Stimulated activated CD4-positive, alpha-beta T cell treated with anti-CD3 and anti-CD28 coated beads, Interleukin-1b, Interleukin-23, amount 100 ng/mL, for 4 hours (primary cell): ENCODE measurements at places on chromosomes 5 and 9.

- DNase-seq, result no peak
Observed at GRCh38 chr5:57219386-57219785, 45.5 kb downstream of the GPBP1 start.

GRCh38 chr5:73318308-73318719, 130.3 kb downstream of the FOXD1 start:
- no peak for DNase-seq

DNA sequence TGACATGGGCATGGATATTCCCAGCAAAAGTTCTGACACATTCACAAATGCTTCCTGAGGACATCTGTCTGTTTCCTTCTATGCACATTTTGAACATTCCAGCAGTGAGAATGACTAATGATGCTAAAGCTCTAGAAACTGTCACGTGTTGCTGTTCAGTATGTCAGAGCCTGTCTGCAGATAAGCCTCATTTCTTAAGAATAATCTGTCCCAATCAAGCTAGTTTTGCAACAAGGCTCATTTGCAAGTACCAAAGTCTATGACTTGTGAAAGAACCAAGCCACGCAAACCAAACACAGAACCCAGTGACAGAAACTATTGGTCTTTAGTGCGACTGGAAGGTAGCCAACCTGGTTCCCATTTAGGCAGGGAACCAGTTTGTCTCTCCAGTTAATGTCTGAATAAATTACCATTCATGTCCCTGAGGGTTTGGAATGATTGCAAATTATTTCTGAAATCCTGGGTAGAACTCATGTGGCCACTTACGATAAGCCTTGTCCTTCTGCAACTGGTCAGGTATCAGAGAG, 178.5 kb downstream of the C9orf152 start:
- no peak for DNase-seq

DNA sequence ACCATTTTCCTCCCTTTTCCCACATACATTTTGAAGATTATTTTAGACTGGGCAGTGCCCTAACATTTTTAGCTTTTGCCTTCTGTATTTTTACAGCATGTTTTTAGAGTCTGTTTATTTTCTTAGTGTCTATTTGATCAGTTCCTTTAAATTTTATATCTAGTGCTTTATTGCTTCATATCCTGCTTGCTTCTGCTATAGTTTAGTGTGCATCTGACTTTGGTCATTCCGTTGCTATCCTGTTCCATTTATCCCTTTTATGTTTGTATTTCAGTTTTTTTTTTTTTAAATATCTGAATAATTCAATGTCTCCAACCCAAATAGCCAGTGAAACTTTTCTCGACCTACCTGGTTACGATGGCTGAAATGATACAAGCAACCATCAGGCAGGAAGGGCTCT, 203.8 kb downstream of the ARHGAP26 start:
- DNase-seq, result no peak

GRCh38 chr9:75101004-75101588, 12.8 kb downstream of the OSTF1 start:
- no peak for DNase-seq

DNA sequence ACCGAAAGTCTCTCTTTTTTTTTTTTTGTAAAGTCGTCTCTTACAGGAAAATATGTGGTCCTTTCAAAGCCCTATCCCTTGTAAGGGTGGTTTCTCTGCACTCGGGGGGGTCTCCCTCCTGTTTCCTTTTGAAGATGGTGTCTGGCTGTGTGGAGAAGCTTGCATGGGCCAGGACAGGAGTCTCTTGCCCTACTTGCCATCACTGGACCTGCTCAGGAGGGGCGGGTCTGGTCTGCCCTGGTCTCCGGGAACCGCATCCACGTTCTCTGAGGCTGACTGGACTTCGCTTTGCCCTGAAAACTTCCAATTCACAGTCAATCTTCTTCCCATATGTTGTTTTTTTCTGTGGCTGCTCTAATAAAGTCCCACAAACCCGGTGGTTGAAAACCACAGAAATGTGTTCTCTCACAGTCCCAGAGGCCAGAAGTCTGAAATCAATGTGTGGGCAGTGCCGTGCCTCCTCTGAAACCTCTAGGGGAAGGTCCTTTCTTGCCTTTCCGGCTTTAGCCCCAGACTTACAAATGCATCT, 92.9 kb upstream of the IER5L start:
- DNase-seq, result no peak

DNA sequence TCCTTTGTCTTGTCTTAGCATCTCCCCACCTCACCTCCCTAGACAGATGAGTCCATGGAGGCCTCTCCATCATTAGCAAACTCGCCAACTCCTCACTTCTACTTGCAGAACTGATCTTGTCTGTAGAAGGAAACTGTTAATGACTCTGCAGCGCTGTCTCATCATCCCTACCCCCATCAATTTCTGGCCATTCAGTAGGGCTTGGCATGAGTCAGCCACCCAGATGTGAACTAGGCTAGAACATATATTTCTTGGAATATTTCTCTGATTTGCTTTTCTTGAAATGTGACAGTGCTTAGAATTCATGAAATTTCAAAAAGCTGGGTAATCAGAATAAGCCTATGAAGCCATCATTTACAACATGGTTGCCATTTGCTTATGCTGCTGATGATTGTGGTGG, 1125.0 kb upstream of the DMAC1 start:
- no peak for DNase-seq

DNA sequence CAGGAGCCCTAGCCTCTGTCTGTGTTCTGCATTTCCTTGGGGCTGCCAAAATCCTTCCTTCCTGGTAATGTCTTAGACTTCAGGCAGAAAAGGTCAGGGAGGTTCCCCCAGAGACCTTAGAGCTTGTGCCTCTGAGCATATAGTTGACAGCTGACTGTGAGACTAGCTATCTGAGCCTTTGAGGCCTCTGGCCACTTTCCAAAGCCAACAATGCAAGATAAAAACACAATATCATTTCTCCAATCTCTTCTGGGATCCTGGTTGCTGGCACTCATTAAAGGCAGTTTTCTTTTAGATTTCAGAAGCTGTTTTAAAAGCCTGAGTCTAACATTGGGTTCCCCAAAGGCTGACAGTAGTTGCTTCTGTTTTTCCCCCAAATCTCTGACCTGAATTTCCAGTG, 13.2 kb upstream of the GLRA1 start:
- DNase-seq, result no peak

GRCh38 chr9:76620581-76620980, 143.7 kb upstream of the PCA3 start:
- no peak for DNase-seq

DNA sequence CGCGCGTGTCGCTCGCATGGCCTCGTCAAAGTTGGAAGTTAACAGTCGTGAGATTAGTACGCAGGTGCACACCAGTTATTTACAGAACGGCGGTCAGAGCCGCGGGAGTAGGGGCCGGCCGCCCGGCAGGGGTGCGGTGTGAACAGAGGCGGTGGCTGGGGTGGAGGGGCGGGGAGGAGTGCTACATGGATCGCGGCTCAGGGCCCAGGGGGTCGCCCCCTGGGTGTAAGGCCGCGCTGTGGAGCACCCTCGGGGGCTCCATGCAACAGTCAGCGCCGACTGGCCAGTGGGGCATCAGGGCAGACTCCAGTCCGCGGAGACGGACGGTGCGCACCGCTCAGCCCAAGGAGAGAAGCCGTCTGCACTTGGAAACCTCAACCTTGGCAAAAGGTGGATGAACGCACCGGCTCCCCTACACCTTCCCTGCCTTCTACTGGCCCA, 60.3 kb downstream of the ZNF354C start:
- no peak for DNase-seq

DNA sequence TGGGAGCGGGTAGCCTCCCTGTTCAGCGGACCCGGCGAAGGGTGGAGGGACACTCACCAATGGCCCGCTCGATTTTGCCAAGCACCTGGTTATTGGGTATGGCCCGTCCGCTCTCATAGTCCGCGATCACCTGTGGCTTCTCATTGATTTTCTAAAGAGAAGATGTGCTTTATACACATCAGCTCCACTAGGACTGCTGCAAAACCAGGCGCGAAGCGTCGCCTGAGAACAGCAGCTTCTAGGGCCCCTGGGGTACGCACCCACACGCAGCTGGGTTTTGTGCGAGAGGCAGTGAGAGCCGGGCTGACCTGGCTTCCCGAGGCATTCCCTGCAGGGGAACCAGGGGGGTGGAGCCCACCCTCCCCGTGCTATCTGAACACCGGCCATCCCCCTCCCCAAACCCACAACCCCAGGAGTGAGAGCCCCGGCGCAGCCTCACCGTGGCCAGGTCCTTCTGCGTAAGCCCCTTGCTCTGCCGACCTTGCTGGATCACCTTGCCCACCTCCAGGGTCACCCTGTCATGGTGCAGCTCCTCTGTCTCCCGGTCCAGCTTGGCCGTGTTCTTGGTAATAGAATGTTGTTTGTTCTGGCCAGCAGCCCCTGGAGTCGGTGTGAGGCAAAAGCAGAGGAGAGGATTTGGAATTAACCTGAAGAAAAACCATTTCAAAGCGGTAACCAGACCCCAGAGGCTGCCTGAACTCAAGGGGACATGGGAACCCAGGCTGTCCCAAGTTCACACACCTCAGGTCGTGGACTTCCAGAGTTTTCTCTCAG, 3.1 kb downstream of the EDF1 start:
- no peak for DNase-seq

- DNase-seq, result no peak
Observed at GRCh38 chr5:65625743-65626142, 916 bp downstream of the SHLD3 start.

DNA sequence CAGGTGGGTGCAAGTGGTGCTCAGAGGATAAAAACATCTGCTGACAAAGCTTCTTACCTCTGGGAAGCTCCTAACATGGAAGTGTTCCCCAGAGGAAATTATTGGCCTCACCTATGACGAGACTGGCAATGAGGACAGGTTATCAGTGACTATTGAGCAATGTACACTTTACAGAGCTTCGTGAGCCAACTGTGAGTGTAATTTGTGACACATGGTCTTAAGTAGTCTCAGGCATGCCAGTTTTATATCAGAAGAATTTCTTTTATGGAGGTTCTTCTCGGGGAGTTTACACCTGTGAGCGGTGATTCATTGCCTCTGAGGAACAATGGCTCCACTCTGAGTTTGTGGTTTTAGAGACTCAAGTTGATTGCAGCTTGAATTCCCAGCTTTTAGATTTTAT, 11.3 kb downstream of the ANKDD1B start:
- no peak for DNase-seq
